ENCODE measurements at places on chromosomes 2 and 18.

- no peak for DNase-seq
These were observed at the start of gene BAZ2B for GRCh38 chr2:159616286-159616701. Gene BAZ2B (minus strand): TSS chr2:159616548. CDS start chr2:159478719, 137,829 bp downstream.

GRCh38 chr2:233796254-233796653 lies 18.1 kb downstream of the MROH2A start:
- no peak for DNase-seq

DNA sequence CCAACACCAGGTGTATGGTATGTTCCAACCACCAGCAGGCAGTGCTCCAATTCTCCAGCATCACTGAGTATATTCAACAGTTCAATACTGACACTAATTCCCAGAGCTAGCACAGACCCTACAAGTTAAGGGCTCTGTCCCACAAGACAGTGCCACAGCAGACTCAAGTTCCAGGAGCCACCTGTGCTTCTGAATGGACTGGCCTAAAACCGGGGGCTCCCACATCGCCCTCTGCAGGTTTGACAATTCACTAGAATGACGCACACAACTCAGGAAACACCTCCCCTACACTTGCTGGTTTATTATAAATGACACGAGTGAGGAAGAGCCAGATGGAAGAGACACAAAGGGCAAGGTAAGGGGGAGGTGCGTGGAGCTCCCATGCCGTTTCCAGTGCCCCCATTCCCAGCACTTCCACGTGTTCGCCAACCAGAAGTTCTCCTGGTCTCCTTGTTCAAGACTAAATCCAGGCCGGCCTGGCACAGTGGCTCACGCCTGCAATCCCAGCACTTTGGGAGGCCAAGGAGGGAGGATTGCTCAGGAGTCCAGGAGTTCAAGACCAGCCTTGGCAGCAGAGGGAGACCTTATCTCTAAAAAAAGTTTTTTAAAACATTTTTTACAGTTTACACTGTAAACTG lies 12.2 kb upstream of the ATP6V1B1 start:
- DNase-seq: no peak

GRCh38 chr2:8086357-8086756 lies 595.5 kb upstream of the ID2 start:
- DNase-seq: no peak

- no peak for DNase-seq
These were observed 57.3 kb downstream of the INHBB start for GRCh38 chr2:120403261-120403660.

DNA sequence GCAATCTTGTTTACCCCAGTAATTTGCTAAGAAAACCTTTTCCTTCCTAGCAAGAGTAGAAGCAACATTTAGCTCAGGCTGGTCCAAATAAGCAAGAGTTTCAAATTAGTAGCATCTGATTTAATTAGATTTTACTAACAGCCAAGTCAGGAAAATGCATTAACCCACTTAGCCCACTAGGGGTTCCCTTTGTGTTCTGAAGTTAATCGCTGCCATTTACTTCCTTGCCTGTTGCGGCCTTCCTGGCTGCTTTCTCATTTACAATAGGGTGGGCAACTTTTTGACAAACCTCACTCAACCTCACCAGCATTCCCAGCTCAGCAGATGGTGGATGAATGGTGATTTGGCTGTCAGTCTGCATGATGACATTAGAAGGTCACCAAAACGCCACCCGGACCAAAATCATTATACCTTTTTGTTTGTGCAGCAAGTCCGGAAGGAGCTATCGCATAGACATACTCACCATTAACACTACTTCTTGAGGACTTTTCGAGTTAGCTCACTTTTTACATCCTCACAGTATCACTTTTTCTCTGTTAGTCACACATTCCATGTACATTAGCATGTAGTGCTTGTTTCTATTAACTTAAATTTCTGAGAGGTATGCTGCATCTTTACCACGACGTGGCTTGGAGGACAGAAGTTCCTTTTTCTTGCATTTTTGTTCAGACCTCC lies 101.5 kb upstream of the SETBP1 start:
- no peak for DNase-seq

DNA sequence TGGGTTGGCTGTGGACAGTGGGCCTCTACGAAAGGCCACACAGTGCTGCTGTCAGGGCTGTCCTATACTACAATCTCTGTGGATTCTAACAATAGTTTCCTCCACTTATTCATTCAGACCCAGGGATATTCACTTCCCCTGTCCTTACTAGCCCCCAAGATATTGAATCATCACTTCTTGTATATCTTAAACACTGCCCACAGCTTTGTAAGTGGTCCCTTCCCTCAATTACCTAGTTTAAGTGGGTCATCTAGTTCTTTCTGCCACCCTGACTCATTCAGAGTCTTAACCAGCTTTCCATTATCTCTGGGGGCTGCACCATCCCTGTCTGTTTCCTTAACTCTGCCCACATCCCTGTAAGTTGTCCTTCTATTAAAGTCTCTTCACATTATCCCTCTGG lies 69.2 kb downstream of the CD28 start:
- DNase-seq: no peak

GRCh38 chr2:142234741-142235140 lies 103.9 kb upstream of the LRP1B start:
- DNase-seq: no peak

GRCh38 chr2:28422908-28423741 lies 30.5 kb downstream of the FOSL2 start:
- DNase-seq: no peak

DNA sequence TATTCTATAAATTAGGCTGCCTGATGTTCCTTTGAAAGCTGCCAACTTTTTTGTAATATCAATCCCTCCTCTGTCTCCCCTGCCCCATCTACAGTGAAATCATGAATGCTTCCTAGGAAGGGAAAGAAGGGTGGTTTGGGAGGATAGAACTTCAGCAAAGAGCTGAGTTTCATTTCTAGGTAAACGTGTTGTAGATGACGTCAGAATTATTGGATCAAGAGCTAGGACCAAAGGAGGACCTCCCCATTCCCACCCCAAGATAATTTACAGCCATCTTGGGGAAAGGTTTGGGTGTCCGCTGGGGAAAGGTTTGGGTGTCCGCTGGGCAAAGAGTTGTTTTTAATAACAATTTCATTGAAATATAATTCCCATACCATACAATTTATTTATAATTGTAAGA lies 11.2 kb upstream of the ANKRD53 start:
- no peak for DNase-seq

DNA sequence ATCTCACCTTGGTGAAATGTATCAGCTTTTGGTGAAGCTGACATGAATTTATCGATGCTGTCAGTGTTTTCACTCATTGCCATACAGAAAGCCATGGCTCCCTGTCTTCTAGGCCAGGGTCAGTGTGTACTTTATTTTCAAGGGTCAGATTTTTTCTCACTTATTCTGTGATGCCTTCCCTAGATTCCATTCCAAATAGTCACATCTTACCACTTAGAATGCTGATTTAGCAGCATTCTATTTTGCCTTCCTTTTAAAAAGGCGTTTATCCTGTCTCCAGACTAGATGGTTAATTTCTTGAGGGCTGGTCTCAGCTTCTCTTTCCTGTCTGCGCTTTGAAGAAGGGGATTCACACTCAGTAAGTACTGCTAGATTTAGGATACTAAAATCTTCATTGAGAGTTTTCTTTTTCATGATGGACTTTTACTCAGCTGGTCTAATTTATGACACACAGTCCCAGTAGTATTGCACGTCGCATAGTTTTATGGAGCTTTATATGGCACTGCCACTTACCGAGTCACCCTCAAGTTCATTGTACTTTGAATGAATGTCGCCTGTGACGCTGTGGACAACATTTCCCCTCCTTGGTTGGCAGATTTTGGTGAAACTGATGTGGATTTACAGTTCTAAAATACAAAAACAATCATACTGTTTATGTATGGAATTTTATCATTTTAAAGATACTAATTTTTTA lies 194.0 kb downstream of the ZNF407 start:
- DNase-seq: no peak
